ENCODE measurements at places on chromosomes 4 and X.

DNA sequence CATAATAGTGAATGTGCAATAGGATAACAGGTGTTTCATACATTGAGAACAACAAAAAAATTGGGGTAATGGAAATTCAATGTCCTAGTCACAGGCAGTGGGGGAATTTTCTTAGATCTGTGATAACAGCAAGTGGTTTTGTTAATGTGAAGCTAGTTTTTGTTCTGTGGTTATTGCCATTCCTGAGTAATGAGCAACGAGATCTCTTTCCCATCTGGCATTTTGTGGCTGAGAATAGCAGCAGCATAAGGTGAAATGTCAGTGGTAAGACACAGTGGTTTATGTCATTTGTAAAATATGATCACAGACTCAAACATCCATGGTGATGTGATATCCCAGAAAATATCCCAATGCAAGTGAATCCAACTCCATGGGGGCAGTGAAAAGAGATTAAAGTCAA, 497.5 kb downstream of the KCNIP4 start:
- no peak for DNase-seq

DNA sequence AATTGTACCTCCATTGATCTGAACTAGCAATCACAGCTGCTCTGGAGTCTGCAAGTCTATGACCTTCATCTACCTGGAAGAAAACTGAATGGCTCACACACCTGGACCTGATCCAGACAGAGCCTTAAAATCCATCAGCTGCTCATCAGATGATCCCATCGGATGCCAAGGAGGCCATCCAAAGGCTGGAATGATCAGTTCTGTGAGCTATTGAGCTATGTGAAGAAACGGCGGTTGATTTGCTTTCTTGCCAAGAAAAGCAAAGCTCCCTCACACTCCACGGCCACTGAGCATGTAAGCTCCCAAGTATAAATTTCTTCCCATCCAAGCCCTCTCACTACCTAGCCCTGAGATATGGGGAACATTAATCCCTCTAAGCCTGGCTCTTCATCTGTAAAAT, 63.1 kb downstream of the RELL1 start:
- DNase-seq, result no peak

DNA sequence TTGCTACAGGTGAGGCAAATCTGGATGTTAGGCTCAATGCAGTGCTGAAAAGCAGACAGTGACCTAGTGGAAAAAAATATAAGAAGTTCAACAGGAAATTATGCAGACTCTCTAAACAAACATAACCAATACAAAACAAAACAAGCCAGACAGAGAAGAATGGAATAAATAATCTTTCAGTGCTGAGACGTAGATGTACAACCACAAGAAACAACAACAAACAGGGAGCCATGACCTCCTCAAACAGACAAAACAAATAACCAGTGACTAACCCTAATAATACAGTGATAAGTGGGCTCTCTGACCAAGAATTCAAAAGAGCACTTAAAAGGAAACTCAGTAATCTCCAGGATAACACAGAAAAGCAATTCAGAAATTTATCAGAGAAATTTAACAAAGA, 239.3 kb downstream of the SLC39A8 start:
- DNase-seq, result no peak

- no peak for DNase-seq
Observed at GRCh38 chr4:95548738-95549245, at the start of gene UNC5C. UNC5C (minus strand) TSS chr4:95548973.

DNA sequence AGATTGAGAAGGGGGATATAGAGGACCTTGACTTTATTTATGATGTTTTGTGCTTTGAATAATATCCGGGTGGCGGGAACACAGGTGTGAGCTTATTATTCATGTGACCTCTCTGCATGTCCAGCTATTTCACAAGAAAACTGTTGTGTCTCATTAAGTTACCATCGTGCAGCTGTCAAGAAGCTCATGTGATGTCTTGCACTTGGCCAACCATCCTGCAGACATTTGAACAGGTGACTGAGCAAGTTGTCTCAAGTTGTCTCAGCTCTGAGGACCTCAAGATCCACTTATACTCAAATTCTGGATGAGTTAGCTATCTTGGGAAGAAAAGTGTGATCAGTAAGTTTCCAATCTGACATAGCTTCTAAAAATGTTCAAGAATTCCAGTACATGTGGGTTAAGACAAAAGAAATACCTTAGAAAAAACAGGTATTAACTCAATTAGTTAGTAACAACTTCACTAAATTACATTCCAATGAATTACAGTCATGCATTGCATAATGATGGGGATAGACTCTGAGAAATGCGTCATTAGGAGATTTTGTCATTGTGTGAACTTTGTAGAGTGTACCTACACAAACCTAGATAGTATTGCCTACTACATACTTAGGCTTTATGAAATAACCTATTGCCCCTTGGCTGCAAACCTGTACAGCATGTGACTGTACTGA, 462.2 kb downstream of the INPP4B start:
- DNase-seq, result no peak

- peak; percentile 42 for DNase-seq
Observed at GRCh38 chr4:54547299-54548097, 110.3 kb upstream of the KIT start.

All from NCI-H146 (cell line).